Naive thymus-derived CD8-positive, alpha-beta T cell (primary cell): ENCODE measurements at places on chromosomes 16 and 17.

DNA sequence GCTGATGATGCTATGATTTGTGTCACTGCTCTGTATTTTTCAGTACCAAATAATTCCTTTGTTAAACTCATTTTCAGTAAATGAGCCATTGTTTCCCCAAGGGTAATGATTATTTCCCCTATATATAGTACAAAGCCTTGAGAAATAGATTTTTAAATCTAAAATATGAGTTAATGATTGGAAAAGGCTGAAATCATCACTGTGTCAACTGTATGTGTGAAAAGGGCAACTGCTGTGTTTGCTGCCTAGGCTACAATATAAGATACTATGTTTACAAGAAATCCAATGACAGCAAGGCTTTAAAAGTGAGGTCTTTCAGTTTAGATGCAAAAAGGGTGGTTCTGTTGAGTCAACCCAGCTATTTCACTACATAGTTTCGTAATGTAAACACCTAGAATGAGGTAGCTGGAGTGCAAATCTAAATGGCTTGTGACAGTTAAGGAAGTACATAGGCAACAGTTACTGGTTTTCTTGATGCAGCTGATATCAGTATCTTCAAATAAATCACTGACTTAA is 15.3 kb downstream of the NLK start:
- H3K4me3 ChIP-seq, result no peak overlapping the region
- peaks cover 8% of the 10 kb centered on the region for H3K4me1 ChIP-seq
- no peaks in the 10 kb centered on the region for H3K36me3 ChIP-seq
- H3K27me3 ChIP-seq, result no peaks in the 10 kb centered on the region

GRCh38 chr17:77442976-77443747 is 302.4 kb downstream of the SEC14L1 start:
- no peak for DNase-seq
- peak overlapping the region; percentile 93 for H3K27ac ChIP-seq
- no peaks in the 10 kb centered on the region for H3K27me3 ChIP-seq
- H3K36me3 ChIP-seq, result no peaks in the 10 kb centered on the region

DNA sequence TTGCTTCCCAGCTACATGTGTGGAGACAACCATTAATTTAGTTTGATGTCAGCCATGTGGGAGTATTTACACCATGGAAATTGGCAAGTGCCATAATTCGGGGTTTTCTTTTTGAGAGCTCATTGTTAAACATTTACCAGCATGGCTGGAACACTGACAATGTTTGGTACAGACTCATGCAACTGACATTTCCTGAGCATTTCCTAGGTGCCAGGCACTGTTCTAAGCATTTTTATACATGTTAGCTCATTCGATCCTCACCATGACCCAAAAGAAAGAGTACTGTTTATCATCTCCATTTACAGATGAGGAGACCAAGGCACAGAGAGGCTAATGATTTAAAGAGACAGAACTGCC is 86.9 kb downstream of the FOXL1 start:
- H3K36me3 ChIP-seq, result no peaks in the 10 kb centered on the region
- H3K4me1 ChIP-seq, result peaks cover 3% of the 10 kb centered on the region
- H3K27me3 ChIP-seq, result peaks cover 9% of the 10 kb centered on the region
- no peak overlapping the region for H3K4me3 ChIP-seq

- no peak overlapping the region for H3K4me3 ChIP-seq
- H3K27me3 ChIP-seq, result no peaks in the 10 kb centered on the region
Measured at GRCh38 chr17:83145831-83146230, 66.4 kb downstream of the METRNL start.

DNA sequence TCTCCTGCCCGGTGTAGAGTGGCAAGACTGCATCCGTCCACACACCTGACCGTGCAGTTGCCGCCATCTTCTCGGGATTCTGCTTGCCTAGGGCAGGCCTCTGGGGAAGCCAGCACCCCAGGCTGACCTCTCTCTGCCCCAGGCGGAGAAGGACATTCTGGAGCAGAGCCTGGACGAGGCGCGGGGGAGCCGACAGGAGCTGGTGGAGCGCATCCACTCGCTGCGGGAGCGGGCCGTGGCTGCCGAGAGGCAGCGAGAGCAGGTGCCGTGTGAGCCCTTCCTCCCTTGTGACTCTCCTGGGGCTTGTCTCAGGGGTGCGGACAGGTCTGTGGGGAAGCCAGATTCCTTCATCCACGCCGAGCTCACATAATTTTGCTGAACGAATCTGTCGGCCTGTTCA is 19.8 kb downstream of the CARD14 start:
- no peak overlapping the region for H3K4me3 ChIP-seq
- H3K27me3 ChIP-seq, result no peaks in the 10 kb centered on the region
- no peak overlapping the region for H3K27ac ChIP-seq
- H3K36me3 ChIP-seq, result no peaks in the 10 kb centered on the region

- H3K27ac ChIP-seq, result no peak overlapping the region
- no peaks in the 10 kb centered on the region for H3K27me3 ChIP-seq
- no peak for DNase-seq
- no peak overlapping the region for H3K4me3 ChIP-seq
Measured at GRCh38 chr16:72783716-72784318, 264.1 kb downstream of the ZFHX3 start.

GRCh38 chr16:76502555-76502954 is 225.4 kb downstream of the CNTNAP4 start:
- no peak overlapping the region for H3K4me3 ChIP-seq
- H3K4me1 ChIP-seq, result no peaks in the 10 kb centered on the region
- no peaks in the 10 kb centered on the region for H3K36me3 ChIP-seq
- no peaks in the 10 kb centered on the region for H3K27me3 ChIP-seq
- DNase-seq, result no peak

DNA sequence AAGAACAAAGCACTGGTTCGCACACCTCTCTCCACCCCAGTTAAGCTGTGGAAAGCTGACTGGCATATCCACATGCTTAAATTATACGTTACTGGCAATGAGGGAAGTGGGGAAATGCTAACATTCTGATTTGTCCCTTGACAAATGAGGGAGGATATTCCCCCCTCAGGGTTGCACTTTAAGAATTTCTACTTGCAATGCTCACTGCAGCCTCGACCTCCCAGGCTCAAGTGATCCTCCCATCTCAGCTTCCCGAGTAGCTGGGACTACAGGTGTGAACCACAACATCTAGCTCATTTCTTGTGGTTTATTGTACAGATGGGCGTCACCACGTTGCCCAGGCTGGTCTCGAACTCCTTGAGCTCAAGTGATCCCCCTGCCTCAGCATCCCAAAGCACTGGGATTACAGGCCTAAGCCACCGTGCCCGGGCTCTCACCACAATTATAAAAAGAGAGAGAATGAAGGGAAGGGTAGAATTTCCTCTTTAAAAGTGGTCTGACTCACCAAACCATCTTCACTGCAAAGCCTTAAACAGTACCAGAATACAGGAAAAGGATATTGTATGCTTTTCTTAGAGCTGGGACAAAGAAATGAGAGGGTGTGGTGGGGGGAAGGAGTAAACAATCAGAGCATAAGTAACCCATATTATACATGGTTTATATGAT is 38.9 kb downstream of the KANSL1 start:
- H3K27me3 ChIP-seq, result no peaks in the 10 kb centered on the region
- H3K4me3 ChIP-seq, result peak overlapping the region; percentile 83
- peaks cover 48% of the 10 kb centered on the region for H3K4me1 ChIP-seq
- no peak for DNase-seq
- H3K27ac ChIP-seq, result peak overlapping the region; percentile 82

DNA sequence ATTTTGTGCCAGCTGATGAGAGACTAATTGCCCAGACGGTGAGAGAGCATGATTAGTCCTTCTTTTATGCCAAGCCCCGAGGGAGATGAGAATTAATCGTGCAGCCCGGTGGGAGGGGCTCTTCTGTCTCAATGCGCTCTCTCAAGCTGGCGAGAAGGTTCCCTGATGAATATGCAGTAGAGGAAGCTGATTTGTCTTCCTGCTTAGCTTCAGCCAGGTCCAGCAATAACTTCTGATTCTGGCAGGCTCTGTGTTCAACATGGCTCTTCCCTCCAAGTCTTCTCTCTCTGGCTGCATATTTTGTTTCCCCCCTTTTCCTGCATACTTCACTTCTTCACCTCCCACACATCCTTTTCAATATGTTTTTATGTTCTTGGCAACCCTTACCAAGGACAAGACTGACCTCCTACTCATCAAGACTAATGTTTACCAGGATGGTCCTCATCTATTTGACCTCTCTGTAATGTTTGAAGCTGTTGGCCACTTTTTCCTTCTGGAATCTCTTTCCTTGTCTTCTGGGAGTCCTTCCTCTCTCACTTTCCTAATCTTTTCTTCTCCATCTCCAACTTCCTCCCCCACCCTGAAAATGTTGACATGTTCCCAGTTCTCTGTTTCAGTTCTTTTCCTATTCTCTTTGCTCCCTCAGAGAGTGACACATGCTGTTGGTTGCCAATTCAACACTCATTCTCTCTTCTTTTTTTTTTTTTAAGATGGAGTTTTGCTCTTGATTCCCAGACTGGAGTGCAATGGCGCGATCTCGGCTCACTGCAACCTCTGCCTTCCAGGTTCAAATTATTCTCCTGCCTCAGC is 33.1 kb downstream of the ARL4D start:
- H3K27me3 ChIP-seq, result peaks cover 14% of the 10 kb centered on the region
- H3K4me1 ChIP-seq, result no peaks in the 10 kb centered on the region
- DNase-seq, result no peak
- H3K27ac ChIP-seq, result no peak overlapping the region
- no peaks in the 10 kb centered on the region for H3K36me3 ChIP-seq
- no peak overlapping the region for H3K4me3 ChIP-seq

GRCh38 chr17:78823282-78824046 is 17.1 kb downstream of the USP36 start:
- peaks cover 8% of the 10 kb centered on the region for H3K36me3 ChIP-seq
- no peak overlapping the region for H3K4me3 ChIP-seq
- peak overlapping the region; percentile 79 for H3K27ac ChIP-seq
- no peak for DNase-seq

DNA sequence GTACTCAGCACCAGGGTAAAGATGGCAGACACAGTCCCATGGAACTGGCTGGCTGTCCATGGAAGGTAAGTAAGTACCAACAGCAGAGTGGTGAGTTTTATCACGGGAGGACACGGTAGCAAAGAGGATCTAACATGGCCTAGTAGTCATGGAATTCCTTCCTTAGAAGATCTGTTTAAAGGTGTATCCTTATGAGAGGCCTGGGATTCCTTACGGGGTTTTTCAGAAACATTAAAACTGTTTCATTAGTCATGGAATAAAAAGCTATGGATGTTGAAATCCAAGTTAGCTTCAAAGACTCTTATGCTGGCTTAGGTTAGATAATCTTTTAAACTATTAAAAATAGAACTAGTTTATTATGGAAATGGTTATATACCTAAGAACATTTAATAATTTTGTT is 7.4 kb downstream of the FTO start:
- no peak overlapping the region for H3K27ac ChIP-seq
- H3K36me3 ChIP-seq, result peaks cover 11% of the 10 kb centered on the region
- no peaks in the 10 kb centered on the region for H3K27me3 ChIP-seq
- peaks cover 15% of the 10 kb centered on the region for H3K4me1 ChIP-seq
- H3K4me3 ChIP-seq, result no peak overlapping the region
- DNase-seq, result no peak

DNA sequence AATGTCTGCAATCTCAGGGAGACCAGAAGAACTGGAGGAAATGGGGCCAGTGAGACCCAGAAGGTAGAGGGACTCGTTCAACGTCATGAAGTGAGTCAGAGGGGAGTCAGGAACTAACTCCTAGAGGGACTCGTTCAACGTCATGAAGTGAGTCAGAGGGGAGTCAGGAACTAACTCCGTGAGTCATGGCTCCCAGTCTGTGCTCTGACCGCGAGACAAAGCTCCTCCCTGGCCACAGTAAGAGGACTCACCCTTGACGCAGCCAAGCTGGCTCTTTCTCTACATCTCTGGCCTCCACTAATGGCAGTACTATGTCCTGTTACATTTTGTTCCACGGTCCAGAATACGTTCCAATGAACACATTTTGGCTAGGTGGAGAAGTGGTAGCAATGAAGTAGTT is 902.5 kb downstream of the KCNJ2 start:
- H3K4me1 ChIP-seq, result no peaks in the 10 kb centered on the region
- no peaks in the 10 kb centered on the region for H3K36me3 ChIP-seq
- DNase-seq, result no peak
- no peak overlapping the region for H3K27ac ChIP-seq
- no peaks in the 10 kb centered on the region for H3K27me3 ChIP-seq
- H3K4me3 ChIP-seq, result no peak overlapping the region

GRCh38 chr17:59353936-59354755 is 22.7 kb downstream of the YPEL2 start:
- peaks cover 92% of the 10 kb centered on the region for H3K4me1 ChIP-seq
- H3K36me3 ChIP-seq, result peaks cover 7% of the 10 kb centered on the region
- H3K27ac ChIP-seq, result peak overlapping the region; percentile 90
- no peak for DNase-seq
- no peak overlapping the region for H3K4me3 ChIP-seq
- H3K27me3 ChIP-seq, result no peaks in the 10 kb centered on the region

DNA sequence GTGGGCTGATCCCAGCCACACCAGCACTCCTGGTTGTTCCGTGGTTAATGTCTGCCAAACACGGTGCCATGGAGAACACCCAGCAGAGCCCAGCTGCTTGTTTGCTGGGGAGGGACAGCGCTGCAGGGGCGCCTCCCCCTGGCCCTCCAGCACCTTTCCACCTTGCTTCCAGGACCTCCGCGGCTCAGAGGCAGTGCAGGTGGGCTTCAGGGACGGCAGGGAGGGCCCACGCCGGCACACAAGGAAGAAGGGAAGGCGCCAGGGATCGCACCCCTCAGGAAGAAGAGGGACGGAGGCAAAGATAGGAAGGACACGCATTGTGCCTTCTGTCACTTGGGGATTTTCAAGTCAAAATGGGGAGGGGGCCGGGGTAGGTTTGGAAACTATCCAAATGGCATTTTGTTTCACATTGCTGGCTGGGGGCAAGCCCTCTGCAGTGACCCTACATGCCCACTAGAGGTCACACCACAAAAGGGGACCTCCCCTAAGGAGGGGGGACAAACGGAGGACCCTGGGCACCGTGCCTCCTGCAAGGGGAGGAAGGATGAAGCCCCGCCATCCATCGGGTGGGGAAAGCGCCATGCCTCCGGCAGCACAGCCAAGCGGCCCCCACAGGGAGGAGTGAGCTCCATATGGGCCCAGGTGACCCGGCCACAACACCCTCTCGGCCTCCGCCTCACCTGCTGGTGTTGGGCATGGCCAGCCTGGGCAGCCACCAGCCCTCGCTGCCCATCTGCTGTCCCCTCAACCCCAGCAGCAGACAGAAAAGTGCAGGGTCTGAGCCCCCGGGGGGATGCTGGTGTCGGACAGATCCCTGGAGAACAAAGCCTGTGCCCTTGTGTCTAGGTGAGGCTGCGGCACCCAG is 7.5 kb upstream of the C16orf95 start:
- no peak overlapping the region for H3K4me3 ChIP-seq
- H3K4me1 ChIP-seq, result peaks cover 9% of the 10 kb centered on the region
- H3K27me3 ChIP-seq, result no peaks in the 10 kb centered on the region
- H3K27ac ChIP-seq, result no peak overlapping the region
- no peaks in the 10 kb centered on the region for H3K36me3 ChIP-seq
- DNase-seq, result peak; percentile 34

DNA sequence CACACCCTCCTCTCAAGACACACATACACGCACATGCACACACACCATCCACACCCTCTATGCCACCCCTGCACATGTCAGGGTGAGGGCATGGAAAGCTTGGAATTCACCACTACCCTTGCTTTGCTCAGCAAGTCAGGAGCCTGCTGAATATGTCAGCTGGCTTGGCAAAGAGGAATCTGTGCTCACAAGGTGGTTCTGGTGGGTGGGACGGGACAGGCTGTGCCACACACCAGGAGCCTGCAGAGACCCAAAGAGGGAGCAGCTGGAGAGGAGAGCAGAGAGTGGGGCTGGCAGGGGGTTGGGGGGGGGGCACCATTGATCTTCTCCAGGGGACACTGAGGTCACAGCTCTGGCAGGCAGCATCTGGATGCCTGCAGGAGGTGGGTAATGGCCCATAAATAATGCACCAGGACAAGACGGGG is 48.7 kb upstream of the NDRG4 start:
- peaks cover 18% of the 10 kb centered on the region for H3K27me3 ChIP-seq
- DNase-seq, result no peak
- no peak overlapping the region for H3K4me3 ChIP-seq
